Endothelial cell of umbilical vein (primary cell): ENCODE measurements at places on chromosomes 2 and 18. TPM values are rescaled to one million over a fixed set of nuclear protein-coding genes. Genes with fewer than 3 reads are reported as not detected.

The PRSS56 gene
- not detected in 2 replicates for polyA plus RNA-seq

The DOCK10 gene
- polyA plus RNA-seq: 5.8 and 6.1 TPM in 2 replicates

The CCL20 gene
- polyA plus RNA-seq: 0.16 and 0.32 TPM in 2 replicates

The RAB10 gene
- polyA plus RNA-seq: 37.2 and 45.1 TPM in 2 replicates

The ASB18 gene
- polyA plus RNA-seq: not detected in 2 replicates

The EFR3B gene
- 0.15 and 0.21 TPM in 2 replicates for polyA plus RNA-seq

The AQP4 gene
- polyA plus RNA-seq: not detected in 2 replicates

The DOK1 gene
- polyA plus RNA-seq: 10.4 and 13.8 TPM in 2 replicates
